ENCODE measurements at places on chromosomes 11 and 22. TPM values are rescaled to one million over a fixed set of nuclear protein-coding genes. Genes with fewer than 3 reads are reported as not detected.
A peak's percentile ranks its signal among the peaks of the same experiment; 100 is the strongest.

The SPECC1L gene
- total RNA-seq = 21.9 TPM

The TIMP3 gene
- 26.1 TPM for total RNA-seq

DNA sequence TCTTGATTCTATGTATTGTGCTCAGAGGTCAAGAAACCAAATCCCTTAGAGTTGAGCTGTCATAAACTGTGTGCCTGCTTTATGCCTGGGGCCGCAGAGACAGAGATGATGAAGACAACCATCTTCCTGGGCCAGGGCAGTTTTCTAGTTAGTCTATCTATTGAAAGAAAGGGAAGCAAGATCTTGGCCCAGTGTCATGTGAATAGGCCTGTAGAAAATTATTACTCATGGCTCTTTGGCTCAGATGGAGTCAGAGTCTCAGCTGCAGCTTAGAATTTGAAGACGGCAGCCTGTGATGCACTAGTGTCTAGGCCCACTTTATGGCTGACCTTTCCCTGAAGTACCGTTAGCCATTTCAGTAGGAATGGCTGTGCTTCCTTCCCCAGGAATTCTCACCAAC lies 112.0 kb downstream of the DBX1 start:
- DNase-seq = no peak

DNA sequence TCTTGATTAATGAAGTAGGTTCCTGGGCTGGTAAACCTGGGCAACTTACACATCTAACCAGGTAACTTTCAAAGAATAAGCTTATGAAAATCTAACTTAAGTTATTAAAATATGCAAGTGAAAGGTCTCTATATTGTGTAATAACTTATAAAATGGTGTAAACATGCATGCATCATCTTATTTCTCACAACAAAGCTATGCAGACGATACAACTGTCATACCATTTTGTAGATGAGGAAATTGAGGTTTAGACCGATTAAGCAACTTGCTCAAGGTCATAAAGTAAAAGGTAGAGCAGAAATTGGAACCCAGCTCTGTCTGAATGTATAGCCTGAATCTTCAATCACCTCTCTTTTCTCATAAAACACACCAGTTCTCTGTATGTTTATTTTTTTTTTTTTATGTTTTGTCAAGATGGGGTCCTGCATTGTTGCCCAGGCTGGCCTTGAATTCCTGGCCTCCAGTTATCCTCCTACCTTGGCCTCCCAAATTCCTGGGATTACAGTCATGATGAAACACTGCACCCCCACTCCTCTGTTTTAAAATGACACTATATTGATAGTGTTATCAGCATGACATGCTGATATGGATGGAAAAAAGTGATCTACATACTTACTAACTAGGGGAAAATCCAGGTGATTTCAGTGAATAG lies 109.6 kb downstream of the SGSM3 start:
- no peak for DNase-seq

DNA sequence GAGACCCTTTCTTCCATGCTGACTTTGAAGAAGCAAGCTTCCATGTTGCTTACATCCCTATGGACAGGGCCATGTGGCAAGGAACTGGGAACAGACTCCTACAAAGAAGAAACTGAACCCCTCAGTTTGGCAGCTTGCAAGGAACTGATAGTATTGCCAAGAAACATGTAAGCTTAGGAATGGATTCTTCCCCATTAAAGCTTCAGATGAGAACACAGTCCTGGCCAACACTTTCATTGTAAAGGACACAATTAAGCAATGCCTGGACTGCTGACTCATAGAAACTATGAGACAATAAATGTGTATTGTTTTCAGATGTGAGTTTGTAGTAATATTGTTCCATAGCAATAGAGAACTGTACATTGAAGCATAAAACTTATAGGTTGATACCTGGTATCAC lies 82.4 kb downstream of the AASDHPPT start:
- DNase-seq = no peak

The TAGLN gene
- 246 TPM for total RNA-seq

The FOLR2 gene
- not detected for total RNA-seq

- no peak for DNase-seq
These were observed 891.5 kb downstream of the TBC1D22A start for GRCh38 chr22:47653921-47654320.

DNA sequence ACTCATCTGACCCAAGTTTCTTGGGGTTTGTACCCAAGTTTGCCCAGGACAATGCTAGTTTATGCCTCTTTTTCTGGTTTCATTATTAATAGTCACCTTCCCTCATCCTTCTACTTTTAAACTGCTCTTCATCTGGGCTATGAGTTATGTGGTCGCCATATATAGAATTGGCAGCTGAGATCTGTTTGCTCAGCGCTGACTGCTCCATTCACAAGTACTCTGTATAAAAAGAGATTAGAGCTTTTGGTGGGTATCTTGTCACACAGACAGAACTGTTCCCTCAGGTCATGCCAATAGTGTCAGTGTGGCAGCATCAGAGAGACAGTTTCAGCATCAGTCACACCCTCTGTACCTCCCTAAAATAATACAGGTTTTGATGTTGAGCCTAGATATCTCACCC lies 326.0 kb downstream of the RAB38 start:
- no peak for DNase-seq

DNA sequence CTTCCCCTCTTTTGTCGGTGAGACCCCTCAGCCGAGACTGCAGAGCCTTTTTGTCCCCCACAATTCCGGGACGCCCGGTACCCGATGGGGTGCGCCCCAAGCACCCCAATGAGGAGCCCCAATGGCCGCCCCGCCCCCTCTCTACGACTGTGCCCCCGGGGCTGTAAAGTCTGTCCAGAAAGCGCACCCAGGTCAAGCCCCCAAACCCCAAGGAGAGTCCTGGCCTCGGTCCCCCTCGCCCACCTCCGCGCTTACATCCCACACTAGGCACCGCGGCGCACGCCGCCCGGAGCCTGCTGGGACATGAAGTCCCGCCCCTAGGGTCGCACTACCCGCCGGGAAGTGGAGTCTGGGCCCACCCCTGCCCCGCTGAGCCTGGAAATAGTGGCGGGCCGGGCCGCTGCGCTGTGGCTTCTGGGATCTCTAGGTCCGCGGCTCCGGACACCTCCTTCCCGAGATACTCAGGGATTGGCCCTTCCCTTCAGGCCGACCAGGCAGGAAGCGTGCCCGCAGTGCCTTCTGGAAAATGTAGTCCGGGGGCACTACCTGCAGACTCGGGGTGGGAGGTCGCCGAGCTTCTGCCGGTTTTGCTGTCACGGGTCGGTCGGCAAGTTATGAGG lies at the start of gene MEN1:
Gene MEN1, minus strand, starts transcription at position 281 of the 620 bp plus-strand sequence. CDS start 442 bp downstream, outside the sequence.
- DNase-seq = peak; percentile 96

GRCh38 chr22:21764038-21764804 lies 28.6 kb upstream of the YPEL1 start:
- DNase-seq = no peak

The TRIM68 gene
- total RNA-seq = 9.6 TPM

- no peak for DNase-seq
These were observed 3.6 kb downstream of the ARHGAP8 start for GRCh38 chr22:44755956-44756361.

The P2RY2 gene
- not detected for total RNA-seq

The IFITM1 gene
- 1.2 TPM for total RNA-seq

The PDE2A gene
- total RNA-seq = 0.09 TPM

- DNase-seq = no peak
These were observed 40.3 kb upstream of the CYP2D6 start for GRCh38 chr22:42170946-42171345.

- no peak for DNase-seq
These were observed 34.9 kb upstream of the RRAS2 start for GRCh38 chr11:14393889-14394288.

The MRGPRF gene
- total RNA-seq = not detected

The GDPD4 gene
- total RNA-seq = not detected

GRCh38 chr11:60084631-60085273 lies 3.7 kb upstream of the MS4A2 start:
- no peak for DNase-seq

The ANGPTL5 gene
- not detected for total RNA-seq

The CLMP gene
- 20.8 TPM for total RNA-seq

The ANKRD49 gene
- 16.4 TPM for total RNA-seq

The MMP7 gene
- total RNA-seq = 5.9 TPM

- no peak for DNase-seq
These were observed 266.1 kb downstream of the MIAT start for GRCh38 chr22:26923531-26923930.

The OR2D2 gene
- total RNA-seq = not detected

DNA sequence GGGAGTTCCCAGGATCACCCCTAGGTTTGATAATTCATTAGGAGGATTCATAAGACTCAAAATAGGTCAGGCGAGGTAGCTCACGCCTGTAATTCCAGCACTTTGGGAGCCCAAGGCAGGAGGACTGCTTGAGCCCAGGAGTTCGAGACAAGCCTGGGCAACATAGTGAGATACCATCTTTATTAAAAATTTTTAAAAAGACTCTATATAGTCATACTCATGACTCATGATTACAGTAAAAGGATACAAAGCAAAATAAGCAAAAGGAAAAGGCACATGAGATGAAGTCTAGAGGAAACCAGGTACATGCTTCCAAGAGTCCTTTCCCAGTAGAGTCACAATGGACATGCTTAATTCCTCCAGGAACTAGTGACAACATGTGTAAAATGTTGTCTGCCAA lies 13.9 kb upstream of the PTS start:
- no peak for DNase-seq

The TRPM5 gene
- not detected for total RNA-seq

- DNase-seq = no peak
These were observed 24.1 kb downstream of the RRAS2 start for GRCh38 chr11:14334893-14335292.

The DCHS1 gene
- 0.74 TPM for total RNA-seq

DNA sequence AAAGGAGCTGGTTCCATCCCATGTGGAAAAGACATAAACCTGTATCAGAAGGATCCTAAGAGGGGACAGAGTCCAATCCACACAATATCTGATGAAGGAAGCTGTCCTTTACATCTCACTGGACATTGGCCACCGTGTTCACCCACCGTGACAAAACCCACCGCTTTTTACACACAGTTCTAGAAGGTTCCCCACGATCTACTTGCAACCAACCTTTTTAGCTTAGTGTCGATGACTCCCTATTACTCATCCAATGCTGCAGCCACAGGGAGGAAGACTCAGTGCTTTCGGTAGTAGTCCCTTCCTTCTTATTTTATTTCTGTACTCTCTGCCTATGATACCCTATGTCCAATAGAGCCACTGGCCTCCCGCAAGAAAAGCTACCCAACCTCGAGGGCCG lies 65.4 kb downstream of the MAPK1 start:
- no peak for DNase-seq

DNA sequence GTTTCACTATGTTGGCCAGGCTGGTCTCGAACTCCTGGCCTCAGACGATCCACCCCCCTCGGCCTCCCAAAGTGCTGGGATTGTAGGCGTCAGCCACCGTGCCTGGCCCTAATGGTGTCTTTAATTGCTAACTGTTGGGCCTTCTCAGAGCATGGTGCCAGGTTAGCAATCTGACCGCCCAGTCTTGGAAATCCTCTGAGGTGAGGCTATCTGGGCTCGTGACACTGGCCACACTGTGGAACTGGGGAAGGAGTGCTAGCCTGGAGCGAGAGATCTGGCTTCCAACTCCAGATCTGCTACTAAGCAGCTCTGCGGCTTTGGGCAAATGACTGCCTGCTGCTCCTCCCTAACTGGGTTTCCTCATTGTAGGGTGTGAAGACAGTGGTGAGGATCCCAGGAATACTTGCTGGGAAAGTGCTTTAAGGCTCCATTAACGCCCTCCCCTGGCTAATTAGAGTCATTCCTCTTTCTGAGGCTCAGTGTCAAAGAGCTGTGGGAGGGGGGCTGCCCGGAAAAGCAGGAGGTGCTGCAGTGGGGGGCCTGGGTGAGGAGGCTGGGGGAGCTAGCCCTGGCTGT lies 35.4 kb downstream of the CHRDL2 start:
- DNase-seq = no peak

The MCAT gene
- 30.6 TPM for total RNA-seq

- peak; percentile 88 for DNase-seq
These were observed 13.6 kb upstream of the MUC2 start for GRCh38 chr11:1060852-1061616.

GRCh38 chr11:1546077-1546535 lies 26.0 kb downstream of the DUSP8 start:
- no peak for DNase-seq

The CHRDL2 gene
- total RNA-seq = not detected

GRCh38 chr11:114348200-114349191 lies 51.8 kb downstream of the C11orf71 start:
- DNase-seq = peak; percentile 48

- DNase-seq = no peak
These were observed 2.3 kb upstream of the IRAG1 start for GRCh38 chr11:10695833-10696232.

The PNPLA3 gene
- total RNA-seq = 1.4 TPM

The PANX2 gene
- total RNA-seq = 1.5 TPM

DNA sequence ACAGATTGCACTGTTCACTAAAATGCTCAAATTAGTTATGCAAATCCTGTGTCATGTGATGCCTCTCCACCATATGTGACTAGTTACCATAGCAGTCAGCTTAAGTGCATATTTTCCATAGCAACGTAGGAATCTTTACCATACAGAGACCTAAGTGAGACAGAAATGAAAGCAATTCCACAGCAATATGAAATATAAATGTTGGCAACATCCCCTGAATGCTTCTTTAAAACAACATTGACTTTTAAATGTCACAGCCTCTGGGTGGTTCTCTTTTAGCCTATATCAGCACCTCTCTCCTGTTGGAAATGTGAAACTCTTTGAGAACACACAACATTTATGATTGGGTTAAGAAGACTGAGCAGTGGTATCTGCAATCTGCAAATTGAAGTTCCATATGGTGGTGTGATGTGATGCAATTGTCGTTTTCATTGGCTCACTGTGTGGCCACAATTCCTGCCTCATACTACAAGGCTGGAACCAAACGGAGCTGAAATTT lies 814.6 kb downstream of the DLG2 start:
- no peak for DNase-seq

DNA sequence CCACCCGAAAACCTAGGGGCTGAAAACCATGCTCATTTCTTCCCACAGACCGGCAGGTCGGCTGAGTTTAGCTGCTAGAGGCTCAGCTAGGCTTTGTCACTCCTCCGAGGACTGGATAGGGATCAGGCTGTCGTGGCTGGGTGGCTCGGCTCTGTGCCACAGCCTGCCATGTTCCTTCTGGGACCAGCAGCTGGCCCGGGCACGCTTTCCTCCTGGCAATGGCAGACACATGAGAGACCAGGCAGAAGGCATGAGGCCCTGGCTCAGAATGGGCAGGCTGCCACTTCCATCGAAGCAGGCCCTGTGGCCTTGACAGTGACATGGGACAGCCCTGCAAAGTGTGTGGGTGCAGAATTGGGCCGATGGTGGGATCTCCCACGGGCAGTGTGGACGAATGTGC lies 20.9 kb downstream of the PARVG start:
- DNase-seq = no peak

The CUL5 gene
- total RNA-seq = 25.0 TPM

The C11orf42 gene
- not detected for total RNA-seq

Measured in Daoy (cell line).